Breast epithelium (tissue), 4 donors: ENCODE measurements at places on chromosomes 4 and X. TPM values are rescaled to one million over a fixed set of nuclear protein-coding genes. Genes with fewer than 3 reads are reported as not detected.

CXCL8 gene
- total RNA-seq = 33.7 TPM

DCTD gene
- 48.2 TPM for total RNA-seq

DNA sequence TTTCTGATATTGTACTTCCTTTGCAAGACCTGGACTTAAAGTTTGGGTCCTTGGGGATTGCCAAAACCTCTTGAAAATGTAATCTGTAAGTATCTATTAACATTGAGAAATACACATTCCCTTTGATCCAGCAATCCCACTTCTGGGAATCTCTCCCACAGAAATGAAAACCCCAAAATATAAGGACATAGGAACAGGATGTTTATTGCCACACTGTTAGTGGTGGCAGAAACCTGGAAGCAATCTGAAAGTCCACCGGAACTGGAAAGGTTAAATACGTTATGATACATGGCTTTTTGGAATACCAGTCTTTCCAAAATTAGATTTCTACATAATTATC, 71.2 kb upstream of the STX18 start:
- no peaks in the 10 kb centered on the region for H3K4me1 ChIP-seq
- H3K4me3 ChIP-seq = no peak overlapping the region
- H3K27me3 ChIP-seq = no peaks in the 10 kb centered on the region
- no peaks in the 10 kb centered on the region for H3K36me3 ChIP-seq
- DNase-seq = no peak

GRCh38 chrX:155216940-155217440, 730 bp downstream of the VBP1 start:
- H3K4me3 ChIP-seq = peak overlapping the region; percentile 74
- DNase-seq = no peak
- H3K36me3 ChIP-seq = no peaks in the 10 kb centered on the region
- peak overlapping the region; percentile 87 for H3K27ac ChIP-seq
- no peaks in the 10 kb centered on the region for H3K27me3 ChIP-seq
- no peaks in the 10 kb centered on the region for H3K4me1 ChIP-seq

GRCh38 chr4:9919047-9919446, 102.2 kb downstream of the SLC2A9 start:
- no peaks in the 10 kb centered on the region for H3K4me1 ChIP-seq
- H3K4me3 ChIP-seq = no peak overlapping the region
- H3K27ac ChIP-seq = no peak overlapping the region
- no peaks in the 10 kb centered on the region for H3K27me3 ChIP-seq

DNA sequence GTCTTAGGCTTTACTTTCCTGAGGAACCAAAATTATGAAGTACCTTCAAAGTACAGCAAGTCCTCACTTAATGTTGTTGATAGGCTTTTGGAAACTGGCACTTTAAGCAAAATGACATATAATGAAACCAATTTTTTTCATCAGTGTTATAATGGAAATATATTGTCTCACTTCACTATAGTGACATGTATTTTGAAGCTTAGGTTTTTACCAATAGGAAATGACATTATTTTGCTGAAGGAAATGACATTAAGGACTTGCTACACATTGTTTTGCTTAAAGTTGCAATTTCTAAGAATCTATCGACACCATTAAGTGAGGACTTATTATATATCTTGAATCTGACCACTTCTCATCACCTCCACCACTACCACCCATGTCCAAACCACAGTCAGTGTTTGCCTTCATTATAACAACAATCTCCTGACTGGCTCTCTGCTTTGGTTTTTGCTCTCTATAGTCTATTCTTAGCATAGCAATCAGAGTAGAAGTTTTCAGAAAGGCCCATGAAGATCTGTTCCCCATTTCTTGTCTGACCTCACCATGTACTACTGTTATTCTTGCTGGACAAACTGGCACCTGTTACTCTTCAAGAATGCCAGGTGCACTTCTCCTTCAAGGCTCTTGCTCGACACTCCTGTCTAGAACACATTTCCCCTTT, 311.2 kb downstream of the BMPR1B start:
- no peak overlapping the region for H3K27ac ChIP-seq
- H3K4me3 ChIP-seq = no peak overlapping the region
- H3K27me3 ChIP-seq = no peaks in the 10 kb centered on the region
- no peaks in the 10 kb centered on the region for H3K36me3 ChIP-seq
